ENCODE measurements at places on chromosomes 11 and 22.

DNA sequence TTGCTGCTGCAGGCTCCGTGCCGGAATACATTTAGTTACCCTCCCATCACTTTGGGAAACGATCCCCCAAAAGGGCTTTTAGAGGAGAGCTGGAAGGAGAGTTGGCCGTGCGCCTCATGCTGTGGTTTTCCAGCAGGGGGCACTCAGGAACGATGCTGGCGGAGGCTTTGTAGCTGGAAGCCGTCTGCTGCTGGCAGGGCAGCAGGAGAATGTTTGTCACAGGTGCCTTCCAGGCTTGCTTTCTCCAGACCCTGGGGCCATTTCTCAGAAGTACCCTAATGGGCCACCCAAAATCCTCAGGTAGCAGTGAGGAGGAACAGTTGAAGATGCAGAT, 30.0 kb upstream of the CABP7 start:
- peak; percentile 51 for DNase-seq

- DNase-seq: no peak
Measured at GRCh38 chr11:34972366-34972765, 55.9 kb downstream of the PDHX start.

GRCh38 chr22:47151490-47151889, 389.0 kb downstream of the TBC1D22A start:
- no peak for DNase-seq

GRCh38 chr11:128763224-128763623, 69.4 kb downstream of the FLI1 start:
- DNase-seq: no peak

GRCh38 chr11:35236667-35237003, 97.7 kb downstream of the CD44 start:
- no peak for DNase-seq

- no peak for DNase-seq
Measured at GRCh38 chr11:67311556-67312082, 8.3 kb downstream of the SSH3 start.

DNA sequence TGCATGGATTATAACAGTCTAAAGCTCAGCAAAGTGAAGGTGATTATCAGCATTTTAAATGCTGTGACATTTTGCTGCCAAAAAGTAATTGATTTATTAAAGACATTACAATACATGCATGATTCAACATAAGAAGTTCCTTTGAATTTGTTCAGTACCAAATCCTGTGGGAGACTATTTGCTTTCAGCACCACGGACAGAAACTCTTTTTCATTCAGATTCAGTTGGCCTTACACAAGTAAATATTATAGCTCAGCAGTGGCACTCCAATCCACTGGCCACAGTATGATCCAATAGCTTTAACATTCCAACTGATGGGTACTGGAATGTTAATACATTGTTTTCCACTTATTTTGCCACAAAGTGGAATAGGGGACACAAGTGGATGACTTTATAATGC, 806.7 kb downstream of the NTM start:
- no peak for DNase-seq

DNA sequence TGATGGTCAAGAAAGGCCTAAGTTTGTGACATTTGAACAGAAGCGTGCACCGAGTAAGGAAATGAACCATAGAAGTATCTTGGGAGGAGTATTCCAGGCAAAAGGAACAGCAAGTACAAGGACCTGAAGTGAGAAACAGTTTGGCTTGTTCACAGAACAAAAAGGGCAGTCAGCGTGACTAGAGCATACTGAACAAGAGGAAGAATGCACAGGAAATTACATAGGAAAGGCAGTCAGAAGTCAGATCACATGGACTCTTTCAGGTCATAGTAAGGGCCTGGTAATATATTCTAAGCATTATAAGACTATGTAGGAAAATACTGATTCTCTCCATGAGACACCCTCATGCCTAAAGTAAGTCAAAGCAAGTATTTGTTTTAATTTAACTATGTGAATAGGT, 52.3 kb upstream of the GAB2 start:
- DNase-seq: no peak

DNA sequence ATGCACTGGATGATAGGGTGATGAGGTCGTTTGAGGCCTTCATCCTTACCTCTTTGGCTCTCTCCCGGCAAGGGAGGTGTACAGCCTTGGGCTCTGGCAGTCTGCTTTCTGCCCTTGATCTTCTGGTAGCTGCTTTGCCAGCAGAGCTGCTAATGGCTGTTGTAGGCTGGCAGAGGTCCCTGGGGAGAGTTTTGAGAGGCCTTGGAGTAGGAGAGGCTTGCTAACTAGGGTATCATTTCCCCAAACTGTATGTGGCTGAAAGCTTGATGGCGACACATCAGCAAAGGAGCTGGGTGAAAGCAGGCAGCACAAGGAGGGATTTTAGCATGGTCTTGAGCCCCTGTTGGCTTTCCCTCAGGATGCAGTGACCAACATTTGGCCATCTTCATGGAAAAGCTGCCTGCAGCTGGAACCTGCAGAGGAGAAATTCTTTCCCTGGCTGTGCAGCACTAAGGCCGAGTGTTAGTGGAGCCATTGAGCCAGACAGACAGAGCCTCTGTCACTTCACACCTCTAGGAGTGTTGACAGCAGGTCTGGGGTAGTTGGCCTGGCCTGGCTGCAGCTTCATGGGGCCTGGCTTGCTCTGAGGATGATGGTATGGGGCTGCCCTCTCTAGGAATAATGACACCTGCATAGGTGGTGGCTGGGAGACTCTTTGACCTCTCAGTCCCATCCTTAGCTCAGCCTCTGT, 3.5 kb upstream of the AMPD3 start:
- no peak for DNase-seq

- DNase-seq: no peak
Measured at GRCh38 chr22:48941033-48941902, 886.4 kb downstream of the BRD1 start.

GRCh38 chr11:15101072-15101709, 13.5 kb upstream of the INSC start:
- peak; percentile 61 for DNase-seq

GRCh38 chr22:50562523-50563412, at the start of gene SYCE3:
Gene SYCE3, minus strand, starts transcription at chr22:50562919. Its CDS starts 6,514 bp downstream, at chr22:50556405.
- DNase-seq: peak; percentile 99

GRCh38 chr11:10537600-10537999, 3.4 kb downstream of the RNF141 start:
- no peak for DNase-seq
